GF-D8 (cell line): ENCODE measurements at places on chromosomes 5 and 9.

- DNase-seq, result no peak
Observed at GRCh38 chr5:149748471-149749094, 18.5 kb downstream of the PPARGC1B start.

DNA sequence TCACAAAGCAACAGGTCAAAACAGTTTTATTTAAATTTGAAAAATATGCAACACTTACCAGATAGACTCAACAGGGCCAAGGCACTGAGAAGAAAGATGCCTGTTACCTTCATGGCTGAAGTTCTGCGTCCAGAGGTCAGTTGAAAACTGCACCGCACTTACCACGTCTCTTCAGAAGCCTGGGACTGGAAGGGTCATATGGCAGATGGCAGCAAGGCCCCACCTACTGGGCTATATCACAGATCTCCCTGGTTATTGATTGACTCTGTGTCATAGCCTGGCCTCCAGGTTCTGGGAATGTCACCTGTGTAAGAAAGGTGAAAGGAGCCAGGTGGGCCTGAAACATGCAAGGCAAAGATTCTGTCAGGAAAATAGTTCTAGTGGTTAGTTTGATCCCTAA, at the start of gene SPINK1:
Gene SPINK1, minus strand, starts transcription at position 207 of the 400 bp plus-strand sequence. Its CDS starts 94 bp downstream, at position 113.
- DNase-seq, result no peak

DNA sequence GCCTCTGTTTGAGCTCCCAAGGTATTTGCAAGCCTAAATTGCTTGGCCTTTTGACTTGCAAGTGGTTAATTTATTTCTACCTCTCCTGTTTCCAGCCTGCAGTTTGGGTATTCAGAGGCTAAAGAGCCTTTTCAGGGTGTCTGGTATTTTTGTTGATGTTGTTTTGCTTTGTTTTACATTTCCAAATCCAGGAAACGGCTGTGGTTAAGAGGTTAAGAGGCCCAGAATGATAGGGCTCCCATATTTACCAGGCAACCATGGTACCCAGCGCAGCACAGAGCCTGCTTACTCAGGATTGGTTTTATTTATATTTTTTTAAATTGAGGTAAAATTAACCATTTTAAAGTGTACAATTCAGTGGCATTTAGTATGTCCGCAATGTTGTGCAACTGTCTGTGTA, 92.1 kb downstream of the PDZD2 start:
- no peak for DNase-seq

DNA sequence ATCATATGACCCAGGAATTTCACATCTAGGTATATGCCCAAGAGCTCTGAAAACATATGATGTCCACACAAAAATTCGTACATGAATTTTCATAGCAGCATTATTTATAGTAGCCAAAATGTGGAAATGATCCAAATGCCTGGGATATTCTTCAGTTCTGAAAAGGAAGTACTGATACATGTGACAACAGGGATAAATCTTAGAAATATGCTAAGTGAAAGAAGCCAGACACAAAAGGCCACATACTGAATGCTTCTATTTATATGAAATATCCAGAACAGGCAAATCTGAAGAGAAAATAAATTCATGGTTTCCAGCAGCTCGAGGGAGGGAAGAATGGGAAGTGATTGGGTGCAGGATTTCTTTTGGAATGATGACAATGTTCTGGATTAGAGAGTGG, 16.8 kb upstream of the ZBTB43 start:
- no peak for DNase-seq

- DNase-seq, result peak; percentile 51
Observed at GRCh38 chr5:88674356-88675167, 208.4 kb downstream of the MEF2C start.

DNA sequence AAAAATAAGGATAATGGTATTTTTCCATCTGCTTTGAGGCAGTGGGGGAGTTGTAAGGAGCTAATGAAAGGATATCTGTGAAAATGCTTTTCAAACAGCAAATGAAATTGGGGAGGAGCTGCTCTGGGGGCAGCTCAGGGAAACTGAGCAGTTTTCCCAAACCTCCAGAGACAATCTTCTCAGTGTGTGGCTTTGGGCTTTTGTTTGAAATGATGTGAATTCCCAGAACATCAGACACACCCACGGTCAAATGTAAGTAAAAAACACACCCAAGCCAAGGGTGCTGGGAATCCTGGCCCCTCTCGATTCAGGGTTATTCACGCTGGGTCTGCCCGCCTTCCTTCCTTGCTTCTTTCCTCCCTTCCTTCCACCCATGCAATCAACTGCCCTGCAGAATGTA, 512.6 kb downstream of the BNC2 start:
- DNase-seq, result no peak

- DNase-seq, result no peak
Observed at GRCh38 chr5:57776035-57776434, 293.4 kb upstream of the ACTBL2 start.

- DNase-seq, result no peak
Observed at GRCh38 chr5:1089621-1090040, 22.2 kb downstream of the SLC12A7 start.

- DNase-seq, result no peak
Observed at GRCh38 chr5:54678737-54679136, 161.2 kb downstream of the SNX18 start.

DNA sequence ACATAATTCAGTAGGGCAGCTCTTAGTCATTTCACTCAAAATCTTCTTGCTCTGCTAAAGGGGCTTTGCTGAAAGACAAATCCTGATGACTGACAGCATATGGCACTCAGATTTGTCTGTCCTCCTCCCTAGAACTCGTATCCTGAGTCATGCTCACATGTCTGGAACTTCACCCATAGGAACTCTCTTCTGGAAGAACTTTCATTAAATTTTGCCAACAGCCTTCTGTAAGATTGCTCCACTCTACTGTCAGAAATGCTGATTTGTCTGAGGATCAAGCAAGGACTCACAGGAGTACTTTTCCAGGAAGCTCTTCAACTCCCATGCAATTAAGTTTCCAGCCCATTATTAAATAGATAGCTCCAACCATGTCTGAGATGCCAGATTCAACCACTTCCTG, 59.8 kb upstream of the SNX2 start:
- DNase-seq, result no peak

DNA sequence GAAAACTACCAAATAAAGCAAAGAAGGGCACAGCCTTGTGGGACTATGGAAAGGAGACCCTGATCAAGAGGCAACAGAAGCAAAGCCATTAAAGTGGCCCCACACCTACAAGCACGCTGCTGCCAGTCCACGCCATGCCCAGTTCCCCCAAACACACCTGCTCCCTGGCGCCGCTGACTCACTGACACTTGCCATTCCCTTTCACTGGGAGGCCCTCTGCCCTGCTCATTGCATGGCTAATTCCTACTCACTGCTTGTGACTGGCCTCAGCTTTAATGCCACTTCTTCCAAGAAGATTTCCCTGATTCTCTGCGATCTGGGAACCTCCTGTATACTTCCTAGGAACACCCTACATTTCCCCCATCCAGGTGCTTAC, 71.2 kb upstream of the TAF1L start:
- no peak for DNase-seq

GRCh38 chr5:164688437-164688836, 1183.0 kb downstream of the MAT2B start:
- DNase-seq, result no peak

DNA sequence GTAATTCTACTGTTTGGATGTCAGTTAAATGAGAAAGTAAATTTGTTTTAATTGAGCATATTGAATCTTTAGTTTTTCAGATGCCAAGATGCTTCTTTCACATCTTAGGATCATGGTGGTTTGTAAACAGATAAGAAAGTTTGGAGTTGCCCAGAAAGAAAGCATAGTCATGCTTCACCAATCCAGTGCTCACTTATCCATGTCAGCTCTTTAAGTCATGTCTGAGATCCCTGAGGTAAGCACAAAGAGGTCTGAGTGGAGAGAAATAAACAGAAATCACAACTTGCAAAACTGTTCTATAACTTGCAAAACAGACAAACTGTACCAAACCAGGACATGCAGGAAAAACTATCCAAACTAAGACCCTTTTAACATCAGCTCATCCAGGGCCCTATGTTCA, 87.7 kb downstream of the OSTF1 start:
- no peak for DNase-seq

GRCh38 chr5:123273984-123274383, 149.2 kb downstream of the CEP120 start:
- DNase-seq, result no peak
